ENCODE measurements at places on chromosomes 3 and 15.
A peak's percentile ranks its signal among the peaks of the same experiment; 100 is the strongest.

DNA sequence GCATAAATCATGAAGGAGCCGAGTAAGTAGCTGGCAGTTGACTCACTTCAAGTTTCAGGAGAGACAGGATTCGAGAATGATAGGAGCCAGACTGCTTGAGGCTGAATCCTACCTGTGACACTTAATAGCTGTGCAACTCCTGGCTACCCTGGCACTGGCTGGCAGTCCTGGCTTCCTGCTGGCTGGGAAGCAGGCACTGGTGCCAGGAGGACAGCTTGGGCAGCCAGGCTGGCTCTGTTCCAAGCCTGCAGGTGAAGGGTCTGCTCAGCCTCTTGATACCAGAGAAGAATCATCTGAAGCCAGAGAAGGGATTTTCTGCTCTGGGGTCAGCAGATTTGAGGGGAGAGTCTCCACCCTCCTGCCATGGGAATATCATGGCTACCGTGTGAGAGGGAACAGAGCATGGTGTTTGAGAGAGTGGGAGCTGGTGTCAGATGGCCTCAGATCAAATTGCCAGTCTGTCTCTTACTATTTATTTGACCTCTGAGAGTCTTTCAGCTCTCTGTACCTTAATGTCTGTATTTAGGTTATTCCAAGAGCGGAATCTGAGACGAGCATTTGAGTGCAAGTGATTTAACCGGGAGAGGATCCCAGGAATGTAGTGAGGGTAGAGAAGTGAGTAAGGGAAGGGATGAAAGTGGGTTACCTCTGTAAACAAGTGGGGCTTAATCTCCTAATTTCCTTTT lies 4.4 kb upstream of the XIRP1 start:
- no peak for DNase-seq

DNA sequence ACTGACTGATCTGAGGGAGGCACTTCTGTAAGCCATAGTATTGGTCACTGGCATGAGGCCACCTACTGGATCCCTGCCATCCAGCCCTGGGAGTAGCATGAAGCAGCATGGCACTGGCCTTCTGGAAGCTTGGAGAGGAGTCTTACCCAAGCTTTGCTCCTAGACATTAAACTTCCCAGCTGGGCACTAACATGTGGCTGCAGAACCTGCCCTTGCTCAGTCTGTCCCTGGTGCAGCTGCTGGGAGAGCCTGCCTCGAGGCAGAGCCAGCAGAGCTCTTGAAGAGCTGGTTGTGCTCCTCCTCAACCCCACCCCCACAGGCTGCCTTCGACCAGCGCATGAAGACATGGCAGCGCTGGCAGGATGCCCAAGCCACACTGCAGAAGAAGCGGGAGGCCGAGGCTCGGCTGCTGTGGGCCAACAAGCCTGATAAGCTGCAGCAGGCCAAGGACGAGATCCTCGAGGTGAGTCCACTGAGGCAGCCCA lies 17.1 kb upstream of the SNX22 start:
- no peak for DNase-seq

GRCh38 chr3:119819806-119820205 lies 37.9 kb downstream of the NR1I2 start:
- no peak for DNase-seq

DNA sequence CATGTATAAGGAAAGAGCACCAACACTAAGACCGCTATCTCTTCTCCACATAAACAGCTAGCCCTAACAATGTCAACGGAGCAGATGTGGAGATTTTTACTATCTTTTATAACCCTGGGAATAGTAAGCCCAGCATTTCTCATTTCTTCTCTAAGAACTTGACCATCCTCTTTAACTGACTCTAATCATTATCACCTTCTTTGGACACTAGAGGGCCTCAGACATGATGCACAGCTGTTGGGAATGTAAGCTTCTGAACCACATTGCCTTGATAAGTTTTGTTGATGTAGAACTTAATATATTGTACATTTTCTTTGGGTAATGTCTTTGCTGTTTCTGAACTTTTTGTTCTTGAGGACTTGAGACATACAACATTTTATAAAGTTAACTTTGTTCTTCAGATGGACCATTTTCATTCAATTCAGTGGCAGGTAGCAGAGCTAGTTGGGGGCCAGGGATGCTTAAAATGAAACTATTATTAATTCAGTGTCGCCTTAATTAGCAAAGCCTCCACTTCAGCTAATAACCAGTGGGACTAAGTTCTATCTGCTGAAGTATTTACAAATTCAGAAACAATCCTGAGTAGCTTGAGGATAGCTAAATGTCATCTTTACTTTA lies 9.6 kb upstream of the TAGLN3 start:
- peak; percentile 21 for DNase-seq

- DNase-seq = no peak
These were observed 204.5 kb upstream of the CMC1 start for GRCh38 chr3:28036599-28037575.

GRCh38 chr3:105765308-105765639 lies 103.5 kb downstream of the CBLB start:
- no peak for DNase-seq

DNA sequence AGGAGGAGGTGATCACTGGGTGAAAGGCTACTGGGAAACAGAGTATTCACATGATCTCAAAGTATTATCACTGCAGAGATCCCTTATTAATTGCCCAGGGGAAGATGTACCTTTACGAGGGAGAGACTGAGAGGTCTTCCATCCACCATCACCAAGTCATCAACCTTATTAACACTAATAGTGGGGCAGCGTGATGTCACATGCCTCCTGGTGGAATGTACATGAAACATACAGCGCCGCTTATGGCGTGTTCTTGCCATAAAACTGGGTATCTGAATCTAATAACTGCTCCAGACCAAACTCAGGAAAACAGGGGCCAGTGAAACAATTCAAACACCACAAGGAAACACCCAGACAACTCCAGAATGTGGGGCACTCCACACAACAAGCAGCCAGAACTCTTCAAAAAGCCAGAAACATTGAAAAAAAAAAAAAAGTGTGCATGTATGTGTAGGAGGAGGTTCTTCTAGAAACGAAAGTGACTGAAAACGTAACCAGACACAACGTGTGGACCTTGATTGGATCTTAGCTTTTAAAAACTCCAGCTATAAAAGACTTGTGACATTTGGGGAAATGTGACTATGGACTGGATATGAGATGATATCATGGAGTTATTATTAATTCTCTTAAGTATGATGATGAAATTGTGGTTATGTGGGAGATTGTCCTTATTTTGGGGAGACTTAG lies 4.6 kb downstream of the STIMATE start:
- DNase-seq = peak; percentile 48

- no peak for DNase-seq
These were observed 5.1 kb upstream of the MUC20 start for GRCh38 chr3:195715583-195716266.

GRCh38 chr3:151362751-151363174 lies 21.8 kb downstream of the P2RY12 start:
- DNase-seq = no peak

GRCh38 chr3:32430900-32431299 lies 39.2 kb downstream of the CMTM7 start:
- DNase-seq = no peak

- no peak for DNase-seq
These were observed 17.5 kb downstream of the IL1RAP start for GRCh38 chr3:190531406-190531805.

DNA sequence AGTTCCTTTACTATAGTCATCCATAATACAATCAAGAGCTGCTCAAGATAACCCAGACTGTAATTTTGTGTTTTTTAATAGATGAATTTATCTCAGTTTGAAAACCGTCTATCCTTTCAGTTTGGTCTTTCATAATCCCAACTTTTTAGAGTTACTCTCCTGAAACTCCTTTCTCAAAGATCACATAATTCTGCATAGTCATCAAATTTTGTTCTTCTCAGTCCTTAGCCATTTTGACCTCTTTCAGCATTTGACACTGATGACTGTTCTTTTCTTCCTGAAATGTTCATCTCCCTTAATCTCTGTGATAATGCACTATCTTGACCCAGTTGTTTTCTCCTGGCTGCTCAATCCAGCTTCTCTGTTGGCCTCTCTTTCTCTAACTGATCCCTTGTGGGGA lies 47.5 kb upstream of the RAD51 start:
- DNase-seq = no peak

DNA sequence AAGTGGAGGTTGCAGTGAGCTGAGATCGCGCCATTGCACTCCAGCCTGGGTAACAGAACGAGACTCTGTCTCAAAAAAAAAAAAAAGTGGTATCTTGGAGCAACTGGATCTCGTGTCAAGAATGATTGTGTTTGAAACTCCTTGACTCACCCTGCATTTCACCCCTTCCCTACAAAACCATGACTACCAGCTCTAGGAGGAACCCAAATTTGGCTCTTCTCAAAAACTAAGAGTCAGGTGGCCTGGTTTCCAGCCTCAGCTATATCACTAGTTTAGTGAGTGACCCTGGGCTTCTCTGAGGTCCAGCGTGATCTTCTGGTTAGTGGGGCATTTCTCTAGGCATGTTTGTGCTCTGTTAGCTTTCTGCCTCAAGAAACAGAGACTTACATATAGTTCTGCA lies 222.1 kb downstream of the FAM43A start:
- DNase-seq = no peak

DNA sequence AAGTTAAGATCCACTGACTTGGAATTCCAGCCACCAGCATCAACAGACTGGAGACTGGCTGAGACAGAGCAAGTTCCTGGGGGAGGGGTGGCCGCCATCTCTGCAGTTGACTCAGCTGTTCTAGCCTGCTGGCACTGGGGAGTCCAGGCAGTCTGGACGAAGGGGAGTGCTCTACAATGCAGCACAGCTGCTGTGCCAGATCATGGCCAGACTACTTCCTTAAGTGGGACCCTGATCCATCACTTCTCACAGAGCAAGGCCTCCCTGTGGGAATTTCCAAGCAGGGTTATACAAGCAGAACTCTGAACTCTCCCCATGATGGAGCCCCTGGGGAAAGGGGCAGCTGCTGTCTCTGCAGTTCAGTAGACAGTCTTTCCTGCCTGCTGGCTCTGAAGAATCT lies 35.2 kb downstream of the PYGO1 start:
- no peak for DNase-seq

DNA sequence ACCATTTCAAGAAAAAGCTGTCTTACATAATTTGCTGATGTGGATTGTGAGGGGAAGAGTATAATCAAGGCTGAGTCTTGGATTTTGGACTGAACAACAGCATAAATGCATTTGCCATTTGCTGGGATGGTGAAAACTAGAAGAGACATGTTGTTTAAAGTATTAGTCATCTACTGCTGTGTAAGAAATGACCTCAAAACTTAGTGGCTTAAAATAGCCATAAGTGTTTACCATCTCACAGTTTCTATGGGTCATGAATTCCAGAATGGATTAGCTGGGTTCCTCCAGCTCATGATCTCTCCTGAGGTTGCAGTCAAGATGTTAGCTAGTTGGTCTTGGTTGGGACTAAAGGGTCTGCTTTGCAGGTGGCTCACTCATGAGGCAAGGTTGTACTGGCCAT lies 66.2 kb downstream of the SCN11A start:
- no peak for DNase-seq

DNA sequence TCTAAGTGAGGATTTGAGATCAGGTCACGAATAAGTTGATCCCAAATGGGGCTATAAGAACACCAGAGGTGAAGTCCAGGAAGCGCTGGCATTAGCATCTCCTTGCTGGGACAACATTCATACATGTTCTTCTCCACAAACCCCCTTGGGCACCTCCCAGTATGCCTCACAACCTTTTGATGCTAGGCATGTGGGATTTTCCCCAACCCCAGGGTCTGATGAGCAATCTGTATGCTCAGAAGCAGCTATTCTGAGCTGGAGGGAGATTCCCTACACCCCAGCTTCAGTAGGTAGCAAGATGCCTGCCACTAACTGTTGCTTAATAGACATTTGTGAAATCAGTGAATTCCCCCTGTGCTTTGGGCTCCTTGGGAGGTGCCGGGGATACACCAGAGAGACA lies 32.2 kb downstream of the SLC6A11 start:
- DNase-seq = no peak

- DNase-seq = no peak
These were observed 20.2 kb upstream of the BTLA start for GRCh38 chr3:112519424-112520001.

- no peak for DNase-seq
These were observed at the start of gene C2CD4B for GRCh38 chr15:62165104-62165792. C2CD4B (minus strand) TSS chr15:62165285; CDS start chr15:62164984, 301 bp downstream.

GRCh38 chr15:87597346-87598052 lies 659.0 kb downstream of the NTRK3 start:
- peak; percentile 22 for DNase-seq

DNA sequence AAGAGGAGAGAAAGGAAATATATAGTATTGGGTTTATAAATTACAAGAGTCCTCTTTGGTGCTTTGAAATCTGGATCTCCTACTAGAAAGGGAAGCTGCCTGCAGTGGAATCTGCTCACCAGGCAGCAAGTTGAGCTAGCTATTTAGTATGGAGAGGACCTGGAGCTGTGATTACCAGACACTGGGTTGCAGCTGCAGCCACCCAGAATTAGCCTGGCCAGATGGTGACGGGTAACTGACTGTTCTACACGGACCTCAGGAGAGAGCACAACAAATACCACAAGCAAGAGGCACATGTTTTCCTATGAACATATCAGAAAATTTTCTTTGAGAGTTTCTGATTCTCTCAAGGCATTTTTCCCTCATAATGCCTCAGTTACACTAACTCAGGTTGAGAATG lies 46.5 kb downstream of the SYNPR start:
- DNase-seq = no peak

- DNase-seq = no peak
These were observed 24.2 kb downstream of the NMNAT3 start for GRCh38 chr3:139653582-139653981.

- DNase-seq = no peak
These were observed 88.8 kb upstream of the RARB start for GRCh38 chr3:25339225-25339624.

- no peak for DNase-seq
These were observed 49.2 kb downstream of the SLC15A2 start for GRCh38 chr3:121943431-121943830.

DNA sequence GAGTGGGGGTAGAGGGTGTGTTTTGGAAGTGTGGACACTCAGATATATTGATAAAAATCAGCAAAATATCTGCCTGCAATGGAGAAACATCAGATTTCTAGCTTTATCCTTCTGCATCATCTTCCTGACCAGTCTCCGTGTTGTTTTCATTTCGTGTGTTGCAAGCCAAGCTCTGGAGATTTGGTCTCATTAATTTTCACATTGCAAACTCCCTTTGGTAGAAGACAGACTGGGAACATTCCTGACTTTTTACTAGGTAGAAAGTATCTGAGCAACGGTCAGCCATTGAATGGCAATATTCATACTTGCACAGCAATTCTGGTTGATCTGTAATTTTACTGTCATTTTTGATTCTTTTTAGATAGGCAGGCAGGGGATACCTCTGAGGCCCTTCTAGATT lies 30.4 kb downstream of the FSTL1 start:
- DNase-seq = no peak
